ENCODE measurements at places on chromosomes 5 and 9.

DNA sequence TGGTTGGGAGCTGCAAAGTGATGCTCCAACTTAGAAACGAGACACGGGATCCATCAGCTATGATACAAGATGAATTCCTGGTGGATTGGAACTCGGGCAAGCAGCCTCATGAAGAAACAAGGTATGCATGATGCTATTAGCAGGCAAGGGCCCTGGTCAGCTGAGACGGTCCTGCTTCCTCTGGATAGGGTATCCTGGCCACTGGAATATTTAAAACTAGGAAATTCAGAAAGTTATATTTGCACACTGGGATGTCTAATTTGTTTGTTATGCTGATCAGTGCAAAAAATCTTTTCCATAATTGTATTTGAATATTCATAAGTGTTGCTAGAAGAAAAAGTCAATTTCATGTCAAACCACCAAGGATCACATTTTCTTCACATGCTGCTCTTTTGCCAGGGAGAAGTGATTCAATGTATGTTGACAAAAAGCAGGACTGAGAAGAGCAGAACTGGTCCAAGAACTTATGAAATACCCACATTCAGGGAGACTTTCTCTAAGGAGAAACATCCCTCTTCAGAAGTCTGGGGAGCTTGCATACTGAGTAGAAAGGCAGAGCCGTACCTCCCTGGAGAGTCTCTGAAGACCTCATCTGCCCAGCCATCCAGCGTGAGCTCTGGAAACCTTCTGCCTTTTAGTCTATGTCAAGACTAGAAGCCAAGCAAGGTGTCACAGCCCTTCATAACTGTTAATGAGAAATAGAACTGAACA is 6.7 kb upstream of the NXNL2 start:
- DNase-seq: no peak

- DNase-seq: no peak
Observed at GRCh38 chr5:143037071-143037470, 266.9 kb downstream of the ARHGAP26 start.

DNA sequence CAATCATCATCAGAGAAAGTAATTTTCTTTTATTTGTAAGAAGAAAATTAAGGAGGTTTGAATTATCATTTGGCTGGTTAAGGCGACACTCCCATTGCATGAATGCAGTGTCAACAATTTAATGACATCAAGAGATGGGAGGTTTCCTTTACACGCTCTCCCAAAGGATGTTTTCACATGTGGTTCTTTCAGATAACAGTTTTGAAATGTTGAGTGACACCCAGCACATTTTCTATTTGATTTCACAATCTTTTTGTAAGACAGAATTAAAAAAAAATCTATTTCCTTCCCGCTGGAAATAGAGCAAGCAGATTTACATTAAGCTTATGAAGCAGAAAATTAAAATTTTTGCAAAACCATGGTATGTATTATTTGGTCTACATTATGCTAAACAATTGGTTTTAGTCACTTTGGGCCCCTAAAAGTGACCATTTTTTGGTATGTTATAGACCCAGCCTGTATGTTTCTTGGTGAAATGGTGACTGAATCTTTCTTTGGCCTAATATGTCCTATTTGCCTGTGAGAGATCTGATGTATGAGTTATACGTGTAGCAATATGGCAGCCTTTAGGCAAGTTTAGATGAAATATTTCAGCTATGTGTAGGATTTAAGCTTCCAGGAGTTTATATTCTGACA is 18.9 kb upstream of the ANKRD55 start:
- DNase-seq: no peak

DNA sequence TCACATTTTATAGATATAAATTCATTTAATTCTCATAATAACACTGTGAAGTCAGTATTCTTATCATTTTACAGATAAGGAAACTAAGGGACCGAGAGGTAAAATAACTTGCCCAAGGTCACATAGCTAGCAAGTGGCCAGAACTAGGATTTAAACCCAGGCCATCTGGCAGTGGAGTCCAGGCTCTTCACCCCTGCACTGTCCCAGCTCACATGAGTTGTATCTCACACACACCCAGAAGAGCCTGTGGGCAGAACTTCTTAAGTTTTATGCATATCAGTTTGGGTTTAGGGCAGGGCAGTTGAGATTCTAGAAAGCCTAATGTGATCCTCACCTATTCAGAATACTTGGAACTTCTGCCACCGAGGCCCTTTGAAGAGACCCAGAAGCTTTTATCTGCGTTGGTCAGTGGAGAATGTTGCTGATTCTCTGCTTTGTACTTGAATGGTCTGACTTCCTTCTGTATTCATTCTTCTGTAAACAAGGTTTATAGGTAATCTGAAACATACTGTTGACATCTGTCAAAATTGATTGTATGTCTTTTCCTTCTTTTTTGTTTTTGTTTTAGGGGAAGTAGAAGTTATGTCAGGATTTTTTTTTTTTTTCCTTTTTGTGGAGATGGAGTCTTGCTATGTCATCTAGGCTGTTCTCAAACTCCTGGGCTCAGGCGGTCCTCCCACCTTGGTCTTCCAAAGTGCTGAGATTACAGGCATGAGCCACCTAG is 75.8 kb downstream of the KIAA1958 start:
- no peak for DNase-seq

DNA sequence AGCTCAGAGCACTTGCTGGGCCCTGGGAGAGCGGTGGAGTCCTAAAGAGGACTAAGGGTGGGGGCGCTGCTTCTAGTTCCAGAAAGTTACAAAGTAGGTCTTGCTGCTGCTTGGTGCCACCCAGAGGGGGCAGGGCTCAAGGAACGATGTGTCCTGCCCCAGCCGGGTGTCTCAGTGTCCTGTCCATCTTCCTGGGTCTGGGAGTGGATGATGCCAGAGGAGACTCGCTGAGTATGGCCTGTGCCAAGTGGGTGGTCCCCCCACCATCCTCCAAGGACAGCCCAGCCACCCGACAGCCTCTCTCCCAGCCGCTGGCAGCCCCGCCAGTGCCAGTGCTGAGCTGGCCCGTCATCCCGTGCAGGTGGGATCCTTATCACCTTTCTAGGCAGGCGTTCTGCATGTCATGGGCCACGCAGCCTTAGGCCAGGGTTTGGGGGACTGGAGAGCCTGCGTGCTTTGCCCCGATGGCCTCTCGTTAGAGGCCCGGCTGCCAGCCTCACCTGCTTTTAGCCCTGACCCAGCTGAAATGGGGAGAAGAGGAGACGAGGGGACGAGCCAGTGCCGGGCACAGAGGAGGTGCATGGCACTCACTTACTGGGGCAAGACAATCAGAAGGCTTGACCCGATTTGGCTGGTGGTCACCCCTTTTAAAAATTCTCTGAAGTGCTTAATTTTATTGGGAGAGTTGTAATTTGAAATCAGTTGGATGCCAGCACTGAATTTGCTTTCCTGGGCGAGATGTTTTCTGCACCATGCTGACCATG is 5.6 kb downstream of the WNK2 start:
- no peak for DNase-seq

- peak; percentile 48 for DNase-seq
Observed at GRCh38 chr9:98117984-98118639, 910 bp downstream of the TRIM14 start.

DNA sequence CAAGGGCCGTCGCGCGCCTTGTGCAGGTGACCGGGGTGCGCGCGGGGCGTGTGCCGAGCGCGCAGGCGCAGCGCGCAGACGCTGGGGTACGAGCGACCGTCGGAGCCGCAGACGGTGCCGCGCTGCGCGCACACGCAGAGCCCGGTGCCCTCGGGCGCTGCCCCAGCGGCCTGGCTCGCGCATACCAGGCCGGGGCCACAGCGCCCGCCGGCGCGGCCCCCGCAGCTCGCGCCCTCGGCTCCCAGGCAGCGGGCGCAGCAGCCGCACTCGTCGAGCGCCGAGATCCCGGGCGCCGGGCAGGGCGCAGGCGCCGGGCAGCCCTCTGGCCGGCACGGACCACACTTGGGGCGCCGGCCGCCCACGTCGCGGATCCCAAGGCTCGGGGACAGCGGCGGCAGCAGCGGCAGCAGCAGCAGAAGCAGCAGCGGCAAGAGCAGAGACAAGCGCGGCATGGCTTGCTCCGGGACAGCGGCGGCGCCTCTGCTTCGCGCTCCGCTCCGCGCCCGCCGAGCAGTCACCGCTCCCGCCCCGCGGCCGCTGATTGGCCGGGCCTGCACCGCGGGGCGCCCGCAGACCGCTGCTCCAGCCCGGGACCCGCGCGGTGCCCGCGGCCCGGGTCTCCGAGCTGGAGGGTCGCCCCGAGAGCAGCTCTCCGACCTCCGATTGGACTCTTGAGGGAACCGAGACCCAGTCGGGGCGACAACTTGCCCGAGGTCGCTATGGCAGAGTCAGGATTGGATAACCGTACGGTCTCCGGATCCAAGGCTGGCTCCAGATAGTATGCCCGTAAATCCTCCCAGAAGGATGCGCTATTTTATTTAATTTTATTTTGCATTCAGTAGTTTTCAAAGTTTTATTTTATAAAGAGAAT is at the start of gene IGFBPL1:
Gene IGFBPL1, minus strand, starts transcription at position 482 of the 871 bp plus-strand sequence. Its CDS starts 30 bp downstream, at position 452.
- peak; percentile 21 for DNase-seq

- no peak for DNase-seq
Observed at GRCh38 chr5:169410996-169411783, 110.3 kb upstream of the SLIT3 start.
